ENCODE measurements at places on chromosomes 2 and 18.

DNA sequence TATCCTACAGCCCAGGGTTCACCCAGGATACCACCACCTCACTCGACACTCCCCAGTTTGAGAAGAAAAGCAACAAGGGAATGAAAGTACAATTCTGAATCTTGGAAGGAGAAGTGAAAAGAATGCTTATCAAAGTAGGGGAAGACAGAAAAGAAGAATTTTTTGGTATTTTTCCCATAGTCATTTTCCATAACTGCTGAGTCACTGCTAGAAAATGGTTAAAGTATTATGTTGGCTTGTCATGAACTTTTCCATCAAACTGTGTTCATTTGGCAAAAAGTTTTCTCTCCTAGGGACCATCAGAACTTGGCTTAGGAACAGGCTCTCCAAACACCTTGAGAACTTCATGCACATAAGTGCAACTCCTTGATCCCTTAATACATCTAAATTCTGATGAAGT lies 192.0 kb downstream of the BCL11A start:
- DNase-seq = no peak

DNA sequence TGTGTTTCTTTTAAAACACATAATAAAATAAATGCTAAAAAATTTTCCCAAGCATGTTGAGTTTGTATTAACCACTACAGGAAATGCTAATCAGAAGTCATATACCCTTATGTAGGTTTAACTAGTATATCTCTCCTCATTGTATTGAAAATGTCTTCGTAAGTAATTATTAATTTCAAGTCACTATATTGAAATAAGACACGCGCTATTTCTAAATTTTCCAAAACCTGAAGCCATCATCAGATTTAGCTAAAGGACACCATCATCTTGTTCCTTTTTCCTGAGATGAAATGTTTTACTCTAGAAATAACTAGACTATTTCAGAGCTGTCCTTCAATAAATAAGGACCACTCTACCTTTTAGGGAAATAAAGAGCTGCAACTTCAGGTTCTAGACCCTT lies 78.9 kb downstream of the LPIN2 start:
- no peak for DNase-seq

- no peak for DNase-seq
Measured at GRCh38 chr2:55109219-55109891, 59.1 kb upstream of the RTN4 start.

DNA sequence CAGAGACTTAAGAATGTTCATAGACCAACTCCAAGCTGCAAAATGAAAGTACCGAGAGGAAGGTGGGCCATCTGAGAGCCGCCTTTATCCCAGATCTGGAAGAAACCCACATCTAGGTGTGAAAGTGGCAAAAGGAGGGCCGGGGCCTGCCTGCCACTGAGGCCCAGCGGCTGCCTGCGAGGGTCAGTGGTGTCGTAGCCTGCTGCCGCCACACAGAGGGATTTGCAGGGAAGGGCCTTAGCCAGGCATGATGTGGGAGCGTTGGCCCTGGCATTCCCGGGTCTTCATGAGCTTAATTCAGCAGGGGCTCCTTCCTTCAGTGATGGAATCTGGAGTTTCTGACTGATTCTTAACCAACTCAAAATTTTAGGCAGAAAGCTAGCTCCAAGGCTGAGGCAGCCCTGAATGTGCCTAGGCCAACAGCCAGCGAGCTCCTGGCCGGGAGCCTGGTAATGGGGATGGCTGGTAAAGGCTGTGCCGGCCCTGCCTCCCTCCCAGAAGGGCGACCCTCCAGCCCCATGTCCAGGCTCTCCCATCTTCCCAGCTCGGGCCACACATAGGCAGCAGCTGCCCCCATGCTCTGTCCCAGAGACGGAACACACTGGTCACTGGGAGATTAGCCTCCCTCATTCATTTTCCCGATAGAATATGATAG lies 230.1 kb downstream of the AGAP1 start:
- DNase-seq = no peak

GRCh38 chr2:101300836-101301235 lies 7.7 kb downstream of the RNF149 start:
- DNase-seq = no peak

- no peak for DNase-seq
Measured at GRCh38 chr2:114128725-114129124, 238.8 kb downstream of the ACTR3 start.

GRCh38 chr2:107259408-107260195 lies 373.6 kb upstream of the ST6GAL2 start:
- DNase-seq = no peak

Measured in stimulated activated CD4-positive, alpha-beta T cell treated with anti-CD3 and anti-CD28 coated beads, Interleukin-2, amount 100 ng/mL, for 24 hours (primary cell).